ENCODE measurements at places on chromosomes 5 and 9. TPM values are rescaled to one million over a fixed set of nuclear protein-coding genes. Genes with fewer than 3 reads are reported as not detected.

The NUTM2F gene
- not detected for total RNA-seq

The OR13F1 gene
- total RNA-seq = not detected

The SLC44A1 gene
- 3.4 TPM for total RNA-seq

The WDR38 gene
- not detected for total RNA-seq

The TMEM232 gene
- 0.80 TPM for total RNA-seq

The ARHGEF39 gene
- total RNA-seq = 12.3 TPM
